Cortex of kidney (tissue), 1 donor: ENCODE measurements at places on chromosomes 12 and 14.

DNA sequence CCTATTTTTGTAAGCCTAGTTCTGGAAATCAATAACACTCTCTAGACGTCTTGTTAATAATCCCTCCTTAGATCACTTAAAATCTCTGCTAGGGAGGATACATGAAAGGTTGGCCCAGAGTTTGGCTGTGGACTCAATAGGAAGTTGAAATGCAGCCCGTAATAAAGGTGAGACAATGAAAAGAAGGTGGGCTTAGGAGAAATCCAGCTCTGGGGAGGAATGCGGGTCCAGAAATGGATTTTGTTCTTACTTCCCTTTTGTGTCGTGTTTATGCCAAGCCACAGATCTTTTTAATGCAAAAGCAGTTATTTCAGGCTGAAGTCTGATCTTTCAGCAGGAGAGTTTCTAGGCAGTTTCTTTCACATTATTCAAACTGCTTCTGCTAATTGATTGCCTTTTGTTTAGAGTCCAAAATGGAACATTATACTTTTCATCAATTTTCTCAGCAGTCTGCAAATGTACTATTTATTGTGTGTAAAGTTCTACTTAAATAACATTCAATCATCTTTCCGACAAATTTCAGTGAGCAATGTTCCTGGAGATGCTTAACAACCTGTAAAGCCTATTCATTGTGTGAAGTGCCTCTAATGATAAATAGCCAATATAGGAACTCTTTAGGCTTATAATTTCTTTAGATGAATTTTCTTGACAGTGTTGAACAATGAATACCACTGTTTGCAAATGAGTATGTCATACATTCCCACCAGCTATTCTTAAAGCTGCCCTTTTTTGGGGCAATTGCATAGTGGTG lies 252.9 kb upstream of the KRR1 start:
- no peak for DNase-seq

DNA sequence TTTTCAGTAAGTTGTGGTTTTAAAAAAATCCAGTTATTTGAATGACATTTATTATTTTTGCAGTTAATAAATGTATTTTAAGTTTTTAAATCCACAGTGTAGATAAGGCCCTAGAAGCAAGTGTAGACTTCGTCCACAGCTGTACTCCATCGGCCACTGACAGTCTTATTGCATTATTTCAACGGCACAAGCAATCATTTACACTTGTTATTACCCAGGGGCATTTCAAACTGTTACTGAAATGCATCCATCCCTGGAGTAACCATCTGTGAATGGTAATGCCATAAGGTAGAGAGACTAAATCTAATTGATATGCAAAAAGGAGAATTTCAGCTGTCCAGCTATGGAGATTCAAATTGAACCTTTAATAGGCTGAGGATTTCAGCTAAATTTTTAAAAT lies 48.4 kb downstream of the BICD1 start:
- DNase-seq = no peak

GRCh38 chr14:76963372-76963771 lies 65.1 kb downstream of the IRF2BPL start:
- DNase-seq = no peak

DNA sequence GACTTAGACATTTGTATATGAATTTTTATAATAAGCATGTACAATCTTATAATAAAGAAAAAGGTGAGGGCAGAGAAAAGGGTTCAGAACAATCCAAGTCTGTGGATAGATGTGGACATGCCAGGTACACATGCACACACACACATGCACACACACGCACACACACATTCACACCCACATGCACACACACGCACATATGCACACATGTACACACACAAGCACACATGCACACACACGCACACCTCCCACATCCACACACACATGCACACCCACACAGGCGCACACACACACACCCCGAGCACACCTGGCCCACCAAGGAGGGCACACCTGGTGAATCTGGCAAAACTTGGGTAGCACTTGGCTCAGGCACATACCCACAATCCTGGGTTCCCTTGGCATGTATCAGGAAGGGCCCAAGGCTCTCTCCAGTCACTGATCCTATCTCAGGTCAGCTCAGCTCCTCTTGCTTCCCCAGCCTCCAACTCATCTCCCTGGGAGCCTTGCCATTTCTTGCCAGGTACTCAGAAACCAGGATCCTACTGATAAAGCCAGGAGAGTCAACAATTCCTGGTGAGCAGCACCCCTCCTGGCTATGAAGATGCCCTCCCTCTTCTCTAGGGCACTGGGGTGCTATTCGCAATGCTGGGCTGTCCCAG lies 18.6 kb upstream of the TMEM106C start:
- DNase-seq = no peak

DNA sequence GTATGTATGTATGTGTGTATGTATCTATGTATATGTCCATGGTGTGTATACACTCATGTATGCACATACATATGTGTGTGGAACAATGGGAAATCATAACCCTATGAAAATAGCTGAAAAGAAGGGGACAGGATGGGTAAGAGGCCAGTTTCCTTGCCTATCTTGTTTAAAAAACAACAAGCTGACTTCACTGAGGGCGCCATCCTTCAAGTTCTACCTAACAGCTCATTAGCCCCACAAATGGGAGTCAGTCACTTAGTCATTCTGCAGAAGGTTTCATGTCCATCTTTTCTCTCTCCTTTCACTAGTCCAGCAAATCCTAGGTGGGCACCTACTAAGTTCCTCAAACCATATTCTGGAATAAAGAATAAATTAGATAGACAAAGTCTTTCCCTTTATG lies 14.7 kb downstream of the STON2 start:
- no peak for DNase-seq

GRCh38 chr14:67002994-67003753 lies 186.1 kb upstream of the GARIN2 start:
- no peak for DNase-seq

DNA sequence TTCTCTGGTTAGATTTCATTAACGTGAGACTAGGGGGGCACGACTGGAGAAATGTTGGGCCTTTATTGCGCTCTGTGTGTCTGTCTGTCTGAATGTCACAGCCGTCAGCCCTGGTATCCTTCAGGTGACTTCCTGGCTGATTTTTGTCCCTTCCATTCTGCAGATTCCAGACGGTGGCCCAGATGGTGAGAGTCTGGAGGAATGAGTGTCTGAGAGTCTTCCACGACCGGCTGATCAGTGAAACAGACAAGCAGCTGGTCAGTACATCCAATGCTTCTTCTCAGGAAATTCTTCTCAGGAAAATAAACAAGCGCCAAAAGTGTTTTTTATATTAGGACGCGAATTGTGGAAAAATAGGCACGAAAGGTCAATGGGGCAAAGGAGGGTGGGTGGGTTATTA lies 93.5 kb downstream of the CCDC92 start:
- DNase-seq = no peak

- DNase-seq = no peak
Measured at GRCh38 chr12:28802706-28803438, 346.2 kb upstream of the FAR2 start.

- no peak for DNase-seq
Measured at GRCh38 chr14:54867011-54867410, 35.6 kb downstream of the GCH1 start.

- DNase-seq = no peak
Measured at GRCh38 chr14:31084385-31084784, 58.2 kb upstream of the STRN3 start.

DNA sequence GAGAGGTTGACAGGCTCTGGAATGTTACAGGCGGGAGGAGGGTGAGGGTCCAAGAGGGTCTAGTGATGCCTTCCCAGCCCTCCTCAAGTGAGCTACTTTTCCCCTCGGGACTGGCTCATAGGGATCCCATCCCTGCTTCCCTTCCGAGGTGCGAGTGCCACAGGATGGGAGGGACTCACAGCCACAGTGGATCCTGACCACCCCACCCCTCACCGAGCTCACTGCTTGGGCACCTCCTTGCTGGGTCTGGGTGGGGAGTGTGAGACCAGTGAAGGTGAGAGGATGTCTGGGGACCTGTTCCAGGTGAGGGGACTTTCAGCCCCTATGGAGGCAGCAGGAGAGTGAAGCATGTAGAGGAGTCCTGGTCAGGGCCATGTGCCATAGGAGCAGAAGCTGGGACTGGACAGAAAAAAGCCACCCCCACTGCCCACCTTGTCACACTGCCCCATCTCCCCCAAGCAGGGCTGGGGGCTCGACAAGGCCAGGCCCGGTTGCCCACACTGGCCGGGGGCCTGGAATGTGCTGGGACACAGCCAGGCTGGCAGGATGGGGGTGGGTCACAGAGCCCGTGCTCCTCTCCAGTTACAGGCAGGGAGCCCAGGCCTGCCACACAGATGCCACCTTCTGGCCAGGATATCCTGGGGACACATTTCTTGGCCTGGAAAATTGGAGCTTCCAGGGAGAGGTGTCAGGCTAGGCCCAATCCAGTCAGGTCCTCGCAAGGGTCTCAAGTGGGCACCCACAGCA lies 1.7 kb upstream of the TNS2 start:
- DNase-seq = no peak

- DNase-seq = no peak
Measured at GRCh38 chr12:47773062-47773857, at the start of gene SLC48A1. Gene SLC48A1 (plus strand): TSS chr12:47773238. CDS start chr12:47773305, 67 bp downstream.

GRCh38 chr14:55545779-55546178 lies 34.2 kb upstream of the KTN1 start:
- no peak for DNase-seq

GRCh38 chr12:120500581-120500980 lies 4.7 kb downstream of the DYNLL1 start:
- DNase-seq = no peak

GRCh38 chr12:76848132-76848531 lies 30.7 kb downstream of the CSRP2 start:
- no peak for DNase-seq

- DNase-seq = no peak
Measured at GRCh38 chr14:22653012-22653621, 9.0 kb upstream of the OR6J1 start.

- no peak for DNase-seq
Measured at GRCh38 chr14:64846319-64846718, 33.4 kb downstream of the SPTB start.

DNA sequence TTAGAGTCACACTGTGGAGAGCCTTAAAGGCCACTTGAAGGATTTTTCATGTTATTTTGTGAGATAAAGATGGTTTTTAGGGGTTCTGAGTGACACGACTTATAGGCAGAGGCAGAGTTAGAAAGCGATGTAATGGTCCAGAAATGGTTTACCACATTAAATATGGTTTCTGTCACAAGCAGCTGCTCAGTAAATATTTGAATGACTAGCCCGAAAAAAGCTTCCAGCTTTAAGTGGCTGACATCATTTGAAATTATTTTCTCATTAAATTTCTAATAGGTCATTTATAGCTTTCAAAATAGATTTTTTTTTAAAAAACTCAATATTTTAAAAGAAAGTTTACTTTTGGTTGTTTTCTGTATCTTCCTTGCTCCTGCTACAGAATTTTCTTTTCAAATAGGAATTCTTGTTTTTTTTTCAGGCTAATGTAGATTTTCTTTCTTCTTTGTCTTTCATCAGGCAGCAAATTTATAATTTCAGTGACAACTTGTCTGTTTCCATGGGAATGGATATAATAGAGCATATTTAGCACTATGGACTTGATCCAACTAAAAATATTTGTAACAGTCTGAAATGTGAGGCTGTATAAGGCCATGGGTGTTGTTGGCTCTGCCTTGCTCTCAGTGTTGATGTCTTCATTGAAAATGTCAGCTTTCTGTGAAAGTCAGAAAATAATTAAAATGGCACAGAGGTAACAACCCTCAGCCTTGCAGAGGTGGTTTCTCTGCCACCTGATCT lies 700.0 kb downstream of the TMTC2 start:
- no peak for DNase-seq

GRCh38 chr12:81176796-81177195 lies 98.9 kb downstream of the ACSS3 start:
- DNase-seq = no peak

DNA sequence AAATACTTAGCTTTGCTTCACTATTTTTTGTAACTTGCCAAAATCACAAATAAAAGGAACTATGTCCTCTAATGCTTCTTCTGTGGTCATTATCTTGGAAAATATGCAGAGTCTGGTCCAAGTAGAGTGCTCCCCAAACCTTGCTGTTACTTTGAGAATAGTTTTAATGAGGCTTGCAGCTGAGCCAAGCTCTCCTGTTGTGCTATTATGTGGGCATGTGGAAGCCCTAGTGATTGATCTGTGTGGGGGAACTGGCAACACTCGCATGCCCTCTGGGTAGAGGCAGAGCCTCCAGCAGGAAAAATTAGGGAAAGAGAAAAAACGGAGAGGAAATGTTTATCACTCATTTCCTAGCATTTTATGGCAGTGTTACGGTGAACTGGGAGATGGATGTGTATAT lies 473.1 kb downstream of the EGLN3 start:
- DNase-seq = no peak

- DNase-seq = no peak
Measured at GRCh38 chr12:32083489-32083888, 23.2 kb upstream of the BICD1 start.

DNA sequence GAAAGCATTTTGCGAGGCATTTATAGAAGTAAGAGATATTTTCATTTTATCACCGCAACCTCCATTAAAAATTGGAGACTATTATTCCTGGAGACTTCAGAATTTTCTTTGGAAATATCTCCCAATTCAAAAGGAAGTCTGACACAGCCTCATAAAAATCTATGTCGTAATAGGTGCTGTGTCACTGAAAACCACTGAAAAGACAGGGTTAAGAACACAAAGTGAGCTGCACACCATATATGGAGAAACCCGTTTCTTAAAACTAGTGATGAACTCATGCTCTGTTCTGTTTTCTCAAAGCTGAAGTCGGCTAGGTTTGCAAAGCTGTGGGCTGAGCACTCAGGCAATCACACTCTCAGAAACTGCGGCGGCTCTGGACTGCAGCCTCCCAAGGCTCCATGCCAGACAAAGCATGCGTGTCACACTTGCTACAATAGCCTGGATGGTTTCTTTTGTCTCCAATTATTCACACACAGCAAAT lies at the start of gene GLIPR1:
Gene GLIPR1, plus strand, starts transcription at position 287 of the 481 bp plus-strand sequence. Its CDS starts 126 bp downstream, at position 413.
- DNase-seq = no peak

- no peak for DNase-seq
Measured at GRCh38 chr12:105451211-105451610, 120.7 kb downstream of the C12orf75 start.

GRCh38 chr12:22628228-22628627 lies 3.3 kb downstream of the ETNK1 start:
- no peak for DNase-seq

DNA sequence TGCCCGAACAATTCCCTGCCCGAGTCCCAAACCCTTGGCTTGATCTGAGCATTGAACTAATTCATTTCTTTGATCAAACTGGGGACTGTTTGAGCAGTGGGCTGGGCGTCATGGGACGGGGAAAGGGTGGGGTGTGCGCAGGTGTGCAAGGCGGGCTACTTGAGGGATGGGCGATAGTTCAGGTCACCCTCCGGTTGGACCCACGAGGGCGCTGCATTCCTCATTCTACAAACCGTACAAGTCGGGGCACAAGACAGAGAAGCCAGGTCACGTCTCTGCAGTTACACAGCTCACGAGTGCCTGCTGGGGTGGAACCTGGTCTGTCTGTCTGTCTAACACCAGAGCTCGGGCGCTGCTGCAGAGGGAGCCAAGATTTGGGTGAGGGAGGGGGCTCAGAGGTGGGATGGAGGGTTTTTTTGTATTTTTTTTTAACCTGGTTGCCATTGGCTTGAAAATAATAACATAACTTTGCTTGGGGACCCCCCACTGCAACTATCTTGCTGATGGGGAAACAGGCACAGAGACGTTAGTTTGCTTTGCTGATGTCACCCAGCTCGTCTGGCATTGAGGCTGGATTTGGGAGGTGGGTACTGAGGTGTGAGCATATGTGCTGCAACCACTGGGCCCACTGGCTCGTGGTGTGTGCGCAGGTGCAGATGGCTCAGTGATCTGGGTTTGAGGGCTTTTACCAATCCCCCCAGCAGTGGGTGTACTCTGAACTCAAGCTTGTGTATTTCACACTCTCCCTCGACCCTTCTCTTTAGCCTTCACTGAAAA lies 7.6 kb upstream of the RTL1 start:
- DNase-seq = no peak

- no peak for DNase-seq
Measured at GRCh38 chr12:52023182-52023975, 16.6 kb downstream of the TAMALIN start.
